Activated naive CD8-positive, alpha-beta T cell treated with anti-CD3 and anti-CD28 coated beads, Interleukin-2, amount 50 U/mL, for 24 hours (primary cell): ENCODE measurements at places on chromosomes 4 and X.

GRCh38 chr4:123889507-123889906 lies 492.9 kb downstream of the SPRY1 start:
- H3K4me1 ChIP-seq, result no peaks in the 10 kb centered on the region
- H3K36me3 ChIP-seq, result no peaks in the 10 kb centered on the region
- H3K27me3 ChIP-seq, result no peaks in the 10 kb centered on the region
- H3K27ac ChIP-seq, result no peak overlapping the region
- DNase-seq, result no peak

DNA sequence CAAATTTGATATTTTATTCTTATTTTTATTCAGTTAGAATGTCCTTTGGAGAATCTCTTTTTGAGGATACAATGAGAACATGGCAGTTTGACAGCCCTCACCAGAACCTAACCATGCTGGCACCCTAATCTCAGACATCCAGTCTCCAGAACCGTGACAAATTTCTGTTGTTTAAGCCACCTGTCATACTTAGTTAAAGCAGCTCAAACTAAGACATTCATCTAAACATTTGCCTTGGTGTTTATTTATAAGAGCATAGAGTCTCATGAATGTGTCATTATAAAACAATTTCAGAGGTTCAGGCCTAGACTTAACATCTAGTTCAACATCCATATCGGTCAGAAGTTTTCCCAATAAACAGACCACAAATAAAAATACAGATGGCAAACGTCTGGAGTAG lies 125.1 kb upstream of the FUNDC1 start:
- DNase-seq, result no peak
- H3K27ac ChIP-seq, result no peak overlapping the region
- no peaks in the 10 kb centered on the region for H3K4me1 ChIP-seq

GRCh38 chrX:40310447-40310846 lies 212.7 kb upstream of the BCOR start:
- no peak overlapping the region for H3K27ac ChIP-seq
- no peaks in the 10 kb centered on the region for H3K4me1 ChIP-seq
- no peaks in the 10 kb centered on the region for H3K27me3 ChIP-seq
- no peak for DNase-seq
- H3K36me3 ChIP-seq, result no peaks in the 10 kb centered on the region
- H3K4me3 ChIP-seq, result no peak overlapping the region

- no peak overlapping the region for H3K27ac ChIP-seq
- no peaks in the 10 kb centered on the region for H3K36me3 ChIP-seq
- no peak for DNase-seq
- peaks cover 42% of the 10 kb centered on the region for H3K4me1 ChIP-seq
Observed at GRCh38 chr4:40322811-40323210, 12.3 kb upstream of the CHRNA9 start.

DNA sequence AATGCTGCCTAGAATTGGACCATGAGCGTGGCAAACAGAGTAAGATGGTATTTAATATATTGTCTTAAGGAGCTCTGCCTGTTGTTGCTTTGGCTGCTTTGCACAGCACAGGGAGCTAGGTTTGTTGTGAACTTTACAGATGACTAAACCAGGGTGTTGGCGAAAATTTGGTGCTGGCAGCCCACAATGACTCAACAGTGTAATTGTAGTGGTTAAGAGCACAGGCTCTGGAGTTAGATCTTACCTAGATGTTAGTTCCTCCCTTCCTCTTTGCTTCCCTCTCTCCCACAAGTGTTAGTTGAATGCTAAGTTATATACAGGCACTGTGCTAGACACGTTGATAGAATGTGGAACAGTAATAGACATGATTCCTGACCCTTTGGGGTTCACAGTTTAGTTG lies 128.9 kb upstream of the TRPC5 start:
- H3K4me1 ChIP-seq, result no peaks in the 10 kb centered on the region
- no peaks in the 10 kb centered on the region for H3K36me3 ChIP-seq
- H3K27ac ChIP-seq, result no peak overlapping the region
- H3K27me3 ChIP-seq, result no peaks in the 10 kb centered on the region
- DNase-seq, result no peak

DNA sequence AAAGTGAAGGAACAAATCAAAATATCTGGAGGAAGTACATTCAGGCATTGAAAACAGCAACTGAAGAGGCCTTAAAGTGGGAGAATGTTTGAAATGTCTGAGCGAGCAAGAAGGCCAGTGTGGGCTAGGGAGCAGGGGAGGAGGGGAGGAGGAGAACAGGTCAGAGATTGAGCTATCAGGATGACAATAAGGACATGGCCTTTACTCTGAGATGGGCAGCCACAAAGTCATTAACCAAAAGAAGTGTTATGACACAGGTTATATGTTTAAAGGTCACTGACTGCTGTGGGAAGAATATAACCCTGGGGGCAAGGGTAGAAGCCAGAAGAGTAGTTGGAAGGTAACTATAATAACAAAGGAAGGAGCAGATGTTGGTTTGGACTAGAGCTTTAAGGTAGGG lies 315.4 kb downstream of the INPP4B start:
- no peaks in the 10 kb centered on the region for H3K27me3 ChIP-seq
- H3K4me3 ChIP-seq, result no peak overlapping the region
- H3K4me1 ChIP-seq, result peaks cover 3% of the 10 kb centered on the region
- no peaks in the 10 kb centered on the region for H3K36me3 ChIP-seq

GRCh38 chr4:81424816-81425755 lies 46.6 kb downstream of the RASGEF1B start:
- peaks cover 14% of the 10 kb centered on the region for H3K4me1 ChIP-seq
- DNase-seq, result no peak
- H3K27ac ChIP-seq, result no peak overlapping the region
- peaks cover 24% of the 10 kb centered on the region for H3K36me3 ChIP-seq
- no peaks in the 10 kb centered on the region for H3K27me3 ChIP-seq
- no peak overlapping the region for H3K4me3 ChIP-seq

GRCh38 chr4:140286456-140286855 lies 87.0 kb upstream of the SCOC start:
- no peaks in the 10 kb centered on the region for H3K27me3 ChIP-seq
- no peak overlapping the region for H3K27ac ChIP-seq
- H3K4me3 ChIP-seq, result no peak overlapping the region
- H3K4me1 ChIP-seq, result no peaks in the 10 kb centered on the region

GRCh38 chr4:88846206-88846790 lies 148.7 kb upstream of the NAP1L5 start:
- DNase-seq, result no peak
- no peak overlapping the region for H3K27ac ChIP-seq
- no peaks in the 10 kb centered on the region for H3K4me1 ChIP-seq
- no peak overlapping the region for H3K4me3 ChIP-seq
- no peaks in the 10 kb centered on the region for H3K36me3 ChIP-seq

- no peaks in the 10 kb centered on the region for H3K4me1 ChIP-seq
- H3K4me3 ChIP-seq, result no peak overlapping the region
- DNase-seq, result no peak
- H3K27me3 ChIP-seq, result no peaks in the 10 kb centered on the region
- no peaks in the 10 kb centered on the region for H3K36me3 ChIP-seq
Observed at GRCh38 chr4:181688872-181689271, 554.3 kb upstream of the TENM3 start.

- H3K27ac ChIP-seq, result peak overlapping the region; percentile 97
- H3K27me3 ChIP-seq, result no peaks in the 10 kb centered on the region
- H3K4me3 ChIP-seq, result peak overlapping the region; percentile 43
- peaks cover 88% of the 10 kb centered on the region for H3K4me1 ChIP-seq
- peaks cover 5% of the 10 kb centered on the region for H3K36me3 ChIP-seq
Observed at GRCh38 chrX:150573702-150574101, 5.3 kb downstream of the MTM1 start.

DNA sequence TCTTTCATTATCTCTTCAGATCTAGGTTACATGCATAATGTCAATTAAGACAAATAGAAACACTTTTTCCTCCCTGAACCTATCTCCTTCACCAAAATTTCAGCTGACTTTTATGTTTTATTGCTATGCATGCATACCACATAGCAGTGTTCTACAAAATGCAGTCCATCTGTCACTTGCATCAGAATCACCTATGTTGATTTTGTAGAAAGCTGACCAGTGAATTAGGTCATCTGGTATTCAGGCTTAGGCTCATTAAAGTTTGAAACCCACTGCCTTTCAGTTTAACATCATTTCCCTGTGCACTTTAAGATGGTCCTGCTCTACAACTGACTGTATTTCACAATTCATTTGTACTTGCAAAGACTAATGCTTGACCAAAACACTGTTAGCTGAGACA lies 277.9 kb downstream of the CFAP299 start:
- no peak overlapping the region for H3K4me3 ChIP-seq
- no peaks in the 10 kb centered on the region for H3K36me3 ChIP-seq
- no peaks in the 10 kb centered on the region for H3K27me3 ChIP-seq
- no peak overlapping the region for H3K27ac ChIP-seq
- peaks cover 11% of the 10 kb centered on the region for H3K4me1 ChIP-seq

- DNase-seq, result no peak
- peak overlapping the region; percentile 2 for H3K4me3 ChIP-seq
- H3K27me3 ChIP-seq, result no peaks in the 10 kb centered on the region
- peak overlapping the region; percentile 79 for H3K27ac ChIP-seq
- peaks cover 11% of the 10 kb centered on the region for H3K36me3 ChIP-seq
Observed at GRCh38 chrX:120697053-120697452, 67.2 kb upstream of the C1GALT1C1 start.

GRCh38 chr4:185141777-185142176 lies 1.3 kb upstream of the SLC25A4 start:
- H3K27me3 ChIP-seq, result peaks cover 19% of the 10 kb centered on the region
- H3K27ac ChIP-seq, result no peak overlapping the region
- H3K4me3 ChIP-seq, result no peak overlapping the region

DNA sequence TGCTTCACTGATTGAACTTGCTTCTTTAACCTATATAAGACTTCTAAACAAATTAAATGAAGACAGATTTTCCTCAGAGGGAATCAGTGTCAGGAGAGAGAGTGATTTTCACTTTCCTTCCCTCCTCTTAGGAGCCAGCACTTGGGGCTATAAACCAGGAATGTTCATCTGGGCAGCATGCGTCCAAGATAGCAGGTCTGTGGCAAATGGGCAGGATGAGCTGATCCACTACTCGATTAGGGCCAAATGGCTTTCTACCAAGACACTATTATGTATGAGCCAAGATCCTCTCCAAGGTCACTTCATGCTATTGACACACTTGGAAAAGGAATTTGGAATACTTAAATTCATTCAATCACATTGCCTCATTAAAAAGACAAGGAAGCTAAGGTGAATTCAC lies 203.9 kb upstream of the GRID2 start:
- H3K27ac ChIP-seq, result no peak overlapping the region
- H3K36me3 ChIP-seq, result no peaks in the 10 kb centered on the region
- DNase-seq, result no peak

DNA sequence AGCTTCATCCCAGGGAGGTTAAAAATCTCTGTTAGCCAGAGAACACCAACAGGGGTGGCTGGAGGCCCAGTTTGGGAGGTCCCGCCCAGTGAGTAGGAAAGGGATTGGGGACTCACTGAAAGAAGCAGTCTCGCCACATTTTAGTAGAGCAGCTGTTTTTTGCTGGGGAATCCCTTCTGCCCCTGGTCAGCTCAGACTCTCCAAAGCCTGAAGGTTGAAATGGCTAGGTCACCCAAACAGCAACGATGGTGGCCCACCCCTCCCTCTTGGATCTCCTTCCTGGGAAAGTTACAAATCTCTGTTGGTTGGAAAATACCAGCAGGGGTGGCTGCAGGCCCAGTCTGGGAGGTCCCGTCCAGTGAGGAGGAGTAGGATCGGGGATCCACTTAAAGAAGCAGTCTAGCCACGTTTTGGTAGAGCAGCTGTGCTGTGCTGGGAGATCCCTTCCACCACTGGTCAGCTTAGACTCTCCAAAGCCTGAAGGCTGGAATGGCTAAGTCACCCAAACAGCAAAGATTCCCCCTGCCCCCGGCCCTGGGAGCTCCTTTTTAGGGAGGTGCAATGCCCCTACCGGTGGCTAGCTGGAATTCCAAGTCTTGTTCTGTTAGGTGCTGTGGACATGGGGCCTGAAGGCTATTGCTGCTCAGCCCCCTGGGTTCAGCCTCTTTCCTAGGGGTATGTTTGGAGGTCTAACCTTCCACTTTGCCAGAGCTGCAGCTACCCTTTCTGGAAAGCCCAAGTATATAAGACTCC lies 40.0 kb upstream of the TEX13A start:
- H3K27ac ChIP-seq, result no peak overlapping the region
- no peaks in the 10 kb centered on the region for H3K4me1 ChIP-seq
- no peaks in the 10 kb centered on the region for H3K27me3 ChIP-seq
- no peak overlapping the region for H3K4me3 ChIP-seq
- no peaks in the 10 kb centered on the region for H3K36me3 ChIP-seq

DNA sequence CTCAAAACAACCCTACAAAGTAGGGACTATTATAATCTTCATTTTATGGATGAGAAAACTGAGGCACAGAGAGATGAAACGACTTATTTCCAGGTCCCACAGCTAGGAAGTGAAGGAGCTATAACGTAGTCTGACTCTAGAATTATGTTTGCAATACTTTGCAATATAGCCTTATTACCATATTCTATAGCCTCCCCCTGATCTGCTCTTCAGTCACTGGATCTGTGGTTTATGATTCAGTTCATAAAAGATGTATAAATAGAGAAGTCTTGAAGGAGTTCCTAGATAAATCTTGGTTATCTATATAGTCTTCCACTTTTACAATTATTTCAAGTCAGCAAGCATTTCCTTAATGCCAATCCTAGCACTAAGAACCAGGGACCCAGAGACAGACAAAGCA lies 57.5 kb downstream of the OPHN1 start:
- DNase-seq, result no peak
- H3K4me3 ChIP-seq, result no peak overlapping the region
- no peaks in the 10 kb centered on the region for H3K4me1 ChIP-seq

DNA sequence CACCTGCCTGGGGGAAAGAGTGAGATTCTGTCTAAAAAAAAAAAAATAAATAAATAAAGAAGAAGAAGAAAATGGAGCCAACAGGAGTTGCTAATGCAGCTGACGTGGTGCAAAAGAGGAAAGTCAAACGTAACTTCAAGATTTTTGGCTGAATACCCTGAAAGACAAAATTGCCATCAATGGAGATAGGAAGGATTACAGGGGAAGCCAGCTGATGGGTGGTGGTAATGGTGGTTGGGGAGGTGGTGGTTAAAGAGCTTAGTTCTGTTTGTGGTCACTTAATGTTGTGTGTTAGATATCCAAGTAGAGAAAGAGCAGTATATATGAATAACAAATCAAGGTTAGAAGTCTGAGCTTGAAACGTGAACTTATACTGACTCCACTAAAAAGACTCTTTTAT lies 225.4 kb downstream of the ARHGAP24 start:
- no peaks in the 10 kb centered on the region for H3K27me3 ChIP-seq
- H3K36me3 ChIP-seq, result no peaks in the 10 kb centered on the region
- DNase-seq, result no peak
- H3K4me3 ChIP-seq, result no peak overlapping the region
- H3K27ac ChIP-seq, result no peak overlapping the region

- H3K4me3 ChIP-seq, result peak overlapping the region; percentile 95
- H3K27ac ChIP-seq, result peak overlapping the region; percentile 98
- peaks cover 10% of the 10 kb centered on the region for H3K36me3 ChIP-seq
- no peak for DNase-seq
Observed at GRCh38 chrX:48802905-48803200, 986 bp downstream of the HDAC6 start.

- H3K36me3 ChIP-seq, result no peaks in the 10 kb centered on the region
- DNase-seq, result no peak
- H3K27me3 ChIP-seq, result no peaks in the 10 kb centered on the region
- H3K4me1 ChIP-seq, result no peaks in the 10 kb centered on the region
Observed at GRCh38 chr4:156173937-156174336, 220.3 kb upstream of the CTSO start.
